ENCODE measurements at places on chromosomes 6 and 20.

GRCh38 chr6:47495207-47495606, 17.6 kb downstream of the CD2AP start:
- no peak for DNase-seq

DNA sequence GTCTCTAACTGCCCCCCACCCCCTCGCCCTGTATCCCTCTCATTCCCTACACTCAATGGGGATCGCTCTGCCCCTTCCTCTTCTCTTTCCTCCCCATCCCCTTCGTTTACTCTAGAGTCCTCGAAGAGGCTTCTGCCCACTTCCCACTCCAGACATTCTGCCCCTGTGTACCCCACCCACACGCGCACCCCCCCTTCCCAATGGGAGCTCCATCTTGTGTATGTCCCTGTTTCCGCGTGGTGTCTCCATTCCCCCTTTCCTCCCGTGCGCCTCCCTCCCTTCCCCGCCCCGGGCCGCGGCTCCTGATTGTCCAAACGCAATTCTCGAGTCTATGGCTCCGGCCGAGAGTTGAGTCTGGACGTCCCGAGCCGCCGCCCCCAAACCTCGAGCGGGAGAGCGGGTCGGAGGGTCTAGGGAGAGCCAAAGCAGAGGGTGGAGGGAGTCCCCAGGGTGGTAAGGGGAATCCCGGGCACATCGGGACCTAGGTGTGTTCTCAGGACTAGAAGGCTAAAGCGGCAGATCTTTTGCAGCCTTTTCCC, 679 bp upstream of the RING1 start:
- DNase-seq, result no peak

GRCh38 chr6:106413722-106414121, 53.2 kb downstream of the CRYBG1 start:
- DNase-seq, result no peak

DNA sequence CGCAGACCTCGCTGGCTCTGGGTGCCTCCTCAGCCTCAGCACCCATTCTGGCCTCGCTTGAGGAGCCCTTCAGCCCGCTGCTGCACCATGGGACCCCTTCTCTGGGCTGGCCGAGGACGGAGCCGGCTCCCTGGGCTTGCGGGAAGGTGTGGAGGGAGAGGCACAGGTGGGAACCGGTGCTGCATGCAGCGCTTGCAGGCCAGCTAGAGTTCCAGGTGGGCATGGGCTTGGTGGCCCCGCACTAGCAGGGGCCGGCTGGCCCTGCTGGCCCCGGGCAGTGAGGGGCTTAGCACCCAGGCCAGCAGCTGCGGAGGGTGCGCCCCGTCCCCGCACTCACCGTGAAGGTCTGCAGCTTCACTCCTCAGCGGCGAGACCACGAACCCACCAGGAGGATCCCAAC, 30.4 kb downstream of the DEFB114 start:
- no peak for DNase-seq

All from GM19239 (cell line).